ENCODE measurements at places on chromosomes 11 and 22.

DNA sequence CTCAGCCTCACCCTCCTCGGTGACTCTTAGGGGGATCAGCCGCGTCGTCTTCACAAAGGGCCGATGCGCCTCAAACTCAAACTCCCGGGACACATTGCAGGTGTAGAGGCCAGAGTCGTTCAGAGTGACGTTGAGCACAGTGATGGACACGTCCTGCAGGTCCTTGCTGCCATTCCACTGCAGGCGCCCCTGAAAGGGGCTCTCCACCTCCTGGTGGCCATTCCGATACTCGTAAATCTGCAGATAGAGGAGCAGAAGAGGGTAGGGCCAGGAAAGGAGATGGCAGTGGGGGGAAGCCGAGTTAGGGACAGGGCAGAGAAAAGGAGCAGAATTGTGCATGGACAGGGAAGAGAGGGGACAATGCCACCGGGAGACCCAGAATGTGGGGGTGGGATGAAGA lies 12.0 kb downstream of the SCN3B start:
- DNase-seq, result no peak

GRCh38 chr11:73221451-73221850 lies 3.4 kb downstream of the P2RY2 start:
- DNase-seq, result no peak

GRCh38 chr11:33402066-33402465 lies 144.9 kb downstream of the HIPK3 start:
- DNase-seq, result no peak

DNA sequence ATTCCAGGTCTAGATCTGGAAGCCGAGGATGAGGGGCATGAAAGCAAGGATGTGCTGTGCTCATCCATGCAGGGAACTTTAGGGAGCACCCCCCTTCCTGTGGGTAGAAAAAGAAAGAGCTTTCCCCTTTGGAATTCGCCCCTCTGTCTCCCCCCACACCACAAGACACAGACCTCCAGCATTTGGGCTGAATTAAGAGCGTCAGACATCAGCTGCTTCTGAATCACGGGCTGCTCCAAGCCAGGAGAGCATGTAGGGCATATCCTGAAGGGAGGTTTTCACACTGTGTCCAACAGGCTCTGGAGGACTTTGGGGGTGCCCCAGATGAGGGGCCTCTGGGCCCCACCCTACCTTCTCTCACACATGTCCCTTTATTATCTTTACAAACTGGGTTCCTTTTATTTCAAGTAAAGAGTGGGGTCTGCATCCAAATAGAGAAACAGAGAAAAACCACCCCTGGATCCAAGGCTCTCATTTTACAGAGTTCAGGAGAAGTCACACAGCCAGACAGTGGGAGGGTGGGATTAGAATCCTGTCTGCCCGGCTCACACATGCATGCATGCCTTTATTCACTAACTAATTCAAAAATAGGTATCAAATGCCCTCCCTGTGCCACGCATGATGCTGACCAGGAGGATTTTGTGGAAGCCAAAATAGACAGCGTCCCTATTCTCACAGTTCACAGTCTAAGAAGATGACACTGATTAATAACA lies 52.8 kb downstream of the LRRC32 start:
- DNase-seq, result no peak

GRCh38 chr11:76626921-76627401 lies 43.6 kb downstream of the LRRC32 start:
- DNase-seq, result no peak

DNA sequence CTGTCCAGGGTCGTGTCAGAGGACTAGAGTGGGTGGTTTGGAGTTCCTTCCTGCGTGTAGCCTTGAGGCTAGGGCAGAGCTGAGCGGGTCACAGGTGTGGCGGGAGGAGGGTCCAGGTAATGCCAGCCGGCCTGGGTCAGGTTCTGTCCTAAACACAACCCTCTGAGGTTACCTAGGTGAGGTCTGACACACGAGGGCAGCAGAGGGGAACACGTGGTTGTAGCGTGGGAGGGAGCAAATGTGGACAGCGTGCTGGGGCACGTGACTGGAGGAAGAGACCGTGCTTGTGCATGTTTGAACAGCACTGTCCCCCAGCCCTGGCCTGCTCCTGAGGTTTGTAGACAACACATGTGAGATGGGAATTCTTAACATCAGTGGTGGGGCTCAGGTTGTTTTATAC lies 13.1 kb downstream of the MOV10L1 start:
- peak; percentile 13 for DNase-seq

GRCh38 chr11:131899950-131900580 lies 529.6 kb downstream of the NTM start:
- no peak for DNase-seq

DNA sequence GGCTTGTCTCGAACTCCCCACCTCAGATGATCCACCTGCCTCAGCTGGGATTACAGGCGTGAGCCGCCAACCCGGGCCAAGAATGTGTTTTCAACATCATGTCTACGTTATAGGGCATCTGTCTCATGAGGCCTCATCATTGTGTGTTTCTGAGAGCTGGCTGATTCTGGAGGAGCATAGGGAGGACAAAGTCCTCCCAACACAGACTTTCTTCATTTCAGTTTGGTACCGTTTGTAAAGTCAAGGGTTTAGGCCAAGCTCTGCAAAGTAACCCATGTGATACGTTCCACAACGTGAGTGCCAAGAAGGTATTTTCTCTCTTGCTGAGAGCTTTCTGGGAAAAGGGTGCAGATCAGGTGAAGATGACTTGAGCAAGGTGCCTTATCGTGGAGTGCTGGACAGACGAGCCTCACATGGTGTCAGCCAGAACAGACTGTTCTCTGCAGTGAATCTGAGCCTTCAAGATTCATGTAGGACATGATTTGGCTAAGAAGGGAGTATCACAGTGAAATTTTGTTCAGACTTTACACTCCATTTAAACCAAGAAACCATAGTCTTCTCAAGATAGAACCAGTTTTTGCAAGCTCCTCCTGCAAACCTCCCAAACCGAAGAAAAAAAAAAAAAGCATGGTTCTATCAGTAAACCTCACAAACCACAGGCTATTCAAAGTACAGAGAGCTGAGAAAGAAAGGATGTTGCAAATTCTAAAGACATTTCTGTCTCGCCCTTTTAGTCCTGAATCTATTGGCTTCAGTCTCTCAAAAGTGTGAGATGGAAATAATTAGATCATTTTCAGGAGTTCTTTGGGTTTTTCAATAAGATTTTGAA lies 71.7 kb downstream of the DBX1 start:
- DNase-seq, result no peak

DNA sequence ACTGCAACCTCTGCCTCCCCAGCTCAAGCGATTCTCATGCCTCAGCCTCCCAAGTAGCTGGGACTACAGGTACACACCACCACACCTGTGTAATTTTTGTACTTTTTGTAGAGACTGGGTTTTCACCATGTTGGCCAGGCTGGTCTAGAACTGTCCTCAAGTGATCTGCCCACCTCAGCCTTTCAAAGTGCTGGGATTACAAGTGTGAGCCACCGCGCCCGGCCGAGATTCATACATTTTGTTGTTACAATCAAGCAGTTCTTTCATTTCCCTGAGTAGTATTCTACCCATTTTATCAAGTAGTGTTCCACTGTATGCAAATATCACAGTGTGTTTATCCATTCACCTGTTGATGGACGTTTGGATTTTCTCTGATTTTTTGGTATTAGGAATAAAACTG lies 26.6 kb upstream of the SLC35C1 start:
- no peak for DNase-seq

- DNase-seq, result peak; percentile 31
Observed at GRCh38 chr11:114059984-114060391, 477 bp downstream of the ZBTB16 start.

- no peak for DNase-seq
Observed at GRCh38 chr11:76761718-76762355, 21.3 kb upstream of the TSKU start.

DNA sequence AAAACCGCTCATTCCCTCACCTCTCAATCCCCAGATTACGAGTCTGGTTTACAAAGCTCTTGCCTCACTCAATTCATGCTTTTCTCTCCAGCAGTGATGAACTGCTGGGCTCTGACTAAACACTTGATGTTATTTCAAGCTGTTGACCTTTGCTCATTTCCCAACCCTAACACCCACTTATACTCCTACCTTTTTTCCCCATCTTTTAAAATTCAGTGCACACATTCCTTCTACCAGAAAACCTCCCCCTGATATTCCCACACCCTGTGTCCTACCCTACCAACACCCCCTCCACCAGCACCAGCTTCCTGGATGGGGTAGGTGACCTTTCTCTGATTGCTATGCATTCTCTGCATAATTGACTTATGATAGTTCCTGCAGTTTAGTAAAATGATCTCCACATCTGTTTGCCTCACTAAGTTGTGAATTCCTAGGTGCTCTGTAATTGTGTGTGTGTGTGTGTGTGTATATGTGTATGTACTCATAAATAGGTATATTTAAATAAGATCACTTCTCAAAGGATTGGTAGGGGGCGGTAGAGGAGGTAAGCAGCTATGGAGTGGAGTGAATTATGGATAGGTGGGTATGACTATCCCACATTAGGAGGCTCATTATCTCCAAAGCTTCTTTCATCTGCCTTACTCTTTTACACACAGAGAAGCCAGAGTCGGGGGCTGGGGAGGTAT lies 842 bp downstream of the HEPACAM start:
- no peak for DNase-seq

DNA sequence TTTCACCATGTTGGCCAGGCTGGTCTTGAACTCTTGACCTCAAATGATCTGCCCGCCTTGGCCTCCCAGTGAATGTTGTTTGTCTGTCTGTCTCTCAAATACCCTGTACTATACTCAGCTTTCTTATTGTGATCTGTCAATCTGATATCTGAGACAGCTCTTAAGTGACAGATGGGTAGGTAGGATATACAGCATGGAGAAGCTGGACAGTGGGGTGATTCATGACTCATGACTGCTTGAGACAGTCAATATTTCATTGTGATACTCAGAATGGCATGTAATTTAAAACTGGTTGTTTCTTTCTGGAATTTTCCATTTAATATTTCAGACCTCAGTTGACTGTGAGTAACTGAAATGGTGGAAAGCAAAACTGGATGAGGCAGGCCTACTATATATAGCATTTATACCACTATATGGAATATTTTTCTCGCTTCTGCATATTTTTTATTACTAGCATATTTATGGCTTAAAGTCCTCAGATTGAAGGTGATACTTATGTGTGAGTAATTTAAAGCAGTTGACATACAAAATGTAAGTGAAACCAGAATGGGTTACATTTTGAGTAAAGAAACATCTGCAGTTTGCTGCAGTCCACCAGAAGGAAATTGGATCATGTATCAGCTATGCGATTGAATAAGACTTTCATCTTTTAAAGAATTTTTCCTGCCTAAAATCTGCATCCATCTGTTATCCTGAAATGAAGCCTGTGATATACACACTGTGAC lies 22.3 kb downstream of the ARHGAP42 start:
- no peak for DNase-seq

DNA sequence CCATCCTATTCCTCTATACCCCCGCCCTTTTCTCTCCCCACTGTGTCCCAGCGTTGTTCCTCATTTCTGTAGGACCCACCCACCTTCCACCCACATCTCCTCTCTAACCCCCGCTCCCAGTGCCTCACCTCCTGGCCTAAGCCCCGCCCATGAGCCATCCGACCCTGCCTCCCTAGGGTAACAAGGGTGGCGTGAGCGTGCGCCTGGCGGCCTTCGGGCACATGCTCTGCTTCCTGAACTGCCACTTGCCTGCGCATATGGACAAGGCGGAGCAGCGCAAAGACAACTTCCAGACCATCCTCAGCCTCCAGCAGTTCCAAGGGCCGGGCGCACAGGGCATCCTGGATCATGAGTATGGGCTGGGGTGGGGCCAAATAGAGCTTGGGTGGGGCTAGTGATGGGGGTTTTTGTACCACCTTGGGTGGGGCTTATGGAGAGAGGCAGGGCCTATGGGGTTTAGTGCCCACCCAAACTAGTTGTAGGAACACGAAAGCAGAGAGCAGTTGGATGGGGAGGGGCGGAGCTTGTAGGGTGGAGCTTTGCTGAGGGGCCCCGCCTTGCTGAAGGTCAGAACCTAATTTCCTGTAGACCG lies 4.5 kb downstream of the INPP5J start:
- no peak for DNase-seq
